ENCODE measurements at places on chromosomes 5 and 9.

GRCh38 chr9:135993409-135993742 is 32.2 kb upstream of the UBAC1 start:
- DNase-seq, result no peak

DNA sequence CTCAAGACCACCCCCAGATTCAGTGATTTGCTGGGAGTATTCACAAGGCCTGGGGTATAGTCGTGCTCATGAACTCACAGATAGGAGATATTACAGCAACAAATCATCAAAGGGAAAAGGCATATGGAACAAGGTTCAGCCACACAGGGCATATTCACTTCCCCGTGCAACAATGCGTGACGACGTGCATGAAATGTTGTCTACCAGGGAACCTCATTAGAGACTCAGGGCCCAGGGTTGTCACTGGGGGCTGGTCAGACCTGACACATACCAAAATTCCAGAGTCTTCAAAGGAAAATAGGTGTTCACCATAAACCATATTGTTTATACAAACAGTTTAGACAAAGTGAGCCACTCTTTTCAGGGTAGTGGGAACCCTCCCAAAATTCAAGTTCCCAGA is 212.4 kb downstream of the RFK start:
- DNase-seq, result no peak

DNA sequence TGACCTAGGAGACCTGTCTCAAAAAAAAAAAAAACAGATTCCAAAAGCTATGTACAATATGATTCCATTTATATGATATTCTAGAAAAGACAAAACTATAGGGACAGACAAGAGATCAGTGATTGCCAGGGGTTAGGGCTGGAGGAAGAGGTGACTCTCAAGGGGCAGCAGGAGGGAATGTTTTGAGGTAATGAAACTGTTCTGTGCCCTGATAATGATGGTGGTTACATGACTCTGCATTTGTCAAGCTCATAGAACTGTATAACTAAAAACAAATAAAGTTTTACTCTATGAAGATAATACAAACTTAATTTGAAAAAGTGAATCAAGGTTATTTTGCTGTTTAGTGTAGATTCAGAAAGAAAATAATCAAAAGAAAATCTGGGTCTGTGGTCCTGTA is 125.3 kb upstream of the IQGAP2 start:
- no peak for DNase-seq

GRCh38 chr5:77355080-77355479 is 137.0 kb downstream of the WDR41 start:
- DNase-seq, result no peak

GRCh38 chr5:117743337-117743736 is 1168.7 kb upstream of the SEMA6A start:
- DNase-seq, result no peak

DNA sequence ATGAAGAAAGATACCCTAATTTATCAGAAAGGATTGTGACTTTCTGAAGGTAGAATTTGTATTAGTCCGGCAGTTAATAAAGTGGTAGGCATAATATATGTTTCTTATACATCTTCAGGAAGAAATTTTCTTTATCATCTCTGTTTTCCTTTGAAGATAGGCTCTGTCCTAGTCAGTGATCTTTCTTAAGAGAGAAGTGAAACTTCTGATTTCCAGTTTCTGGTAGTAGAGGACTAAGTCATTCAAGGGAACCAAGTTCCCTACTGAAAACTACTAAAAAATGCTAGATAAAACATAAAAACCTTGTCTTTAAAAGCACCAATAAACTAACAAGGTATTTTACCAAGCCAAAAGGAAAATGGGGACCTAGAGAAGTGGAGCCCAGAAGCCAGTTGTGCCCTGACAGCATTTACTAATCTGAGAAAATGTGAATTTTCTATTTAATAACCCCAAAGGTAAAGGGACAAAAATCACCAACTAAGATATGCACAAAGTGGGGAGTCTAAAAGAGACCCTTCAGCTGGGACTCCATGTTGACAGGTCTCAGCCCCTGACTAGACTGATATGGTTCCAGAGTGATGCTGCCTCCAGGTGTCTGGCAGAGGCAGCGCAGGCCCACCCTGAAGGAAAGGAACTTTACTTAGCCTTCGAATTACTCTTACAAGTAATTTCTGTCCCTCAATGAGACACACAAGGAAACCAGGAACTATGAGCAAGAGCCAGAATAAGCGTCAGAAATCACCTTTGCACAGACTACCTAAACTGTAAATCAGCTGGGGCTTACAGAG is 72.7 kb downstream of the FAM78A start:
- no peak for DNase-seq

GRCh38 chr9:128877852-128878251 is 3.9 kb downstream of the KYAT1 start:
- DNase-seq, result no peak

- no peak for DNase-seq
Measured at GRCh38 chr9:123319541-123320339, 36.3 kb upstream of the CRB2 start.

GRCh38 chr9:29336281-29336680 is 1763.0 kb upstream of the C9orf72 start:
- DNase-seq, result no peak

DNA sequence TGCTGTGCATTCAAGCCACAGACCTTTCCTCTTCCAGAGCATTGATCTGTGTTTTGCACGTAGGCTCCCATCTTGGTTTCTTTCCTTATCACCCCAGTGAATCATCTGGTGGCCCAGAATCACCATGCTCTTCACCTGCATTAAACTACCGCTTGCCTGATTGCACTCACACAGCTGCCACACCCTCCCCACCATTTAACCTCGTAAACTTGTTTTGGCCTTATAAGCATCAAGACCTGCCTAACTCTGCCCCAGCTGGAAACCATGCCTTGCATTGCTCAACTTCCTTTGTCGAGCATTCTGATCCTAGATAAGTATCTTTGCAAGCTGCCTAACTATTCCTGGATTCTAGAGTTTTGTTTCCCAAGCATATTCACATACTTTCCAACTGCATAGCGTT is 369.6 kb upstream of the SEMA6A start:
- no peak for DNase-seq

- DNase-seq, result no peak
Measured at GRCh38 chr5:74534397-74535129, 106.0 kb downstream of the ENC1 start.

DNA sequence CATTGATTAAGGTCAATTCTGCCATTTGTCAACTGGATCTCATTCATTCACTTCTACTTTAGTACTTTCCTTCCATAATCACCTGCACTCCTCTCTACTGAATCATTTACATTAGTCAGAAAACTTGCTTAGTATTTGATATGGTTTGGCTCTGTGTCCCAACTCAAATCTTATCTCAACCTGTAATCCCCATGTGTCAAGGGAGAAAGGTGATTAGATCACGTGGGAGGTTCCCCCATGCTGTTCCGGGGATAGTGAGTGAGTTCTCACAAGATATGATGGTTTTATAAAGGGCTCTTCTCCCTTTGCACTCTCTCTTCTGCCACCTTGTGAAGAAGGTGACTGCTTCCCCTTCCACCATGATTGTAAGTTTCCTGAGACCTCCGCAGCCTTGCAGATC is 23.7 kb upstream of the UGCG start:
- DNase-seq, result no peak

GRCh38 chr5:18745988-18746615 is 1111.8 kb downstream of the TAF11L14 start:
- no peak for DNase-seq

DNA sequence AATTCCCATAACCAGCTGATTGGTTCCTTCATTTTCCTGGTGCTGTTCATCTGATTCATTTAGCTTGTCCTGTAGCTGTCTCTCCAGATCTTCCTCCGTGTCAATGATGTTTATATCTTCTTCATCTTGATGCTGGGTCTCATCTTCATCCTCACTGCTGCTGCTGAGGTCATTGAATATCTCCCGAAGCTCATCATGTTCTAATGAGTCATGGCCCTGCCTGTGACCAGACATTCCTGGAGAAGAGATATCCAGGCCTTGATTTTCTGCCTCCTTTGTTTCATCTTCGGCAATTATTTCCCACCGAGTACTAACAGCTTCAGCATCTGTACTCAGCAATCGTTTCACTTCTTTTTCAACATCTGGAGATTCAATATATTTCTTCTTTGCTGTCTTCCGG is 1.4 kb downstream of the TAF7 start:
- DNase-seq, result no peak

DNA sequence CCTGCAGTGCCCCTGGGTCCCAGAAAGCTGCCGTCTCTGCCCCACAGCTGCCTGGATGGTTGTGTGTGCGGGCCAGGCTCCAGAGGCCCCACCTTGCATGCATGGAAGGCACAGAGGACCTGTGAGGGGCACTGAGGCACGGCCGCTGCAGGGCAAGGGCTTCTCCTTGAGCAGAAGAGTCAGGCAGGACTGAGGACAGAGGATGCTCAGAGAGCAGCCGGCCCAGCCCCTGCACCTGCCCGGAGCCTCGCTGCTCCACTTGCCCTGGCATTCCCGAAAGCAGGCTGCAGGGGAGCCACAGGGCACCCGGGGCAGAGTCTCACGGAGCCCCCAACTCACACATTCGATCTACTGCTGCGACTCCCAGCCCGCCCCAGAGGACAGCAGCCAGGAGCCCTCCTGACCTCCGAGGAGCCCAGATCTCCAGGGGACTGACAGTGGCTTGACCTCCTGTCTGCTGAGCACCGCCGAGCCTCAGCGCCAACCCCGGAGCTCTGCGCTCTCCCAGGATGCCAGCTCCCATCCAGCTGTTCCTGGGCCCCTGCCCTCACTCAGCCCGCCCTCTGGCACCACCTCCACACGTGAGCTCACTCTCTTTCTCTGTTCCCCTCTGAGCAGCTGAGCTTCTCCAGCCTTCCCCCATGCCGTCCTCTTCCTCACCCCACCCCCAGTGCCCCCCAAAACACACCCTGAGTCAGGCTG is 95.0 kb downstream of the KCNT1 start:
- no peak for DNase-seq

DNA sequence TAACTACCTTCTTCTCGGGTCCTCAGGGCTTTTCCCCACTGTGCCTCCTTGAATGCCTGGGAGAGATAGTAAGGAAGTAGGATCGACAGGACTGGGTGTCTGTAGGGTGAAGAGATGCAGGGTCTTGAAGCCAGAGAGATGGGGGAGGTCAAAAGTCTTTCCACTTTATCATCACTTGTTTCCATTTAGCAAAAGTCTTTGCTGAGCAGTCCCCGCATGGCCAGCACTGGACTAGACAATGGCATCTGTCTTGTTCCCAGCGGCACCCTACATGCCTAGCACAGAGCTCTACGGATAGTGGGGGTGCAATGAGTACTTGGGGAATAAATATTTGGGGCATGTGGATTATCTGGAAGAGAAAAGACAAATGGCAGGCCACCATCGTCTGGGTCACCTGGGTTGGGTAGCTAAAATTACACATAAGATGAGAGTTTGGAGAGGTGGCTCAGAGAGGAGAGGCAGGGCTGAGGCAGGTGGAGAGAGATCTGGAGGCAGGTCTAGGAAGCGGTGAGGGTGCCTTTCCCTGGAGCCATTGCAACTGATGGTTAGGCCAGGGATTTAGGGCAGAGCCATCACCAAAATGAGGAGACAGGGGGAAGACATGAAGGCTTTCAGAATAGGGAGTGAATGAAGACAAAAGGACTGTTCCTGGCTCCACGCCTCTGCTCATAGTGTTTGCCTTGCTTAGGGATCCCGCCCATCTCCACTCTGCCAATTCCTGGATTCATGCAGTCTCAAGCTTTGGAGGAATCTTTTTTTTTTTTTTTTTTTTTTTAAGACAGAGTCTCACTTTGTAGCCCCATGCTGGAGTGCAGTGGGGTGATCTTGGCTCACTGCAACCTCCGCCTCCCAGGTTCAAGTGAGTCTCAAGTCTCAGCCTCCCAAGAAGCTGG is 250.8 kb upstream of the KLF4 start:
- no peak for DNase-seq

DNA sequence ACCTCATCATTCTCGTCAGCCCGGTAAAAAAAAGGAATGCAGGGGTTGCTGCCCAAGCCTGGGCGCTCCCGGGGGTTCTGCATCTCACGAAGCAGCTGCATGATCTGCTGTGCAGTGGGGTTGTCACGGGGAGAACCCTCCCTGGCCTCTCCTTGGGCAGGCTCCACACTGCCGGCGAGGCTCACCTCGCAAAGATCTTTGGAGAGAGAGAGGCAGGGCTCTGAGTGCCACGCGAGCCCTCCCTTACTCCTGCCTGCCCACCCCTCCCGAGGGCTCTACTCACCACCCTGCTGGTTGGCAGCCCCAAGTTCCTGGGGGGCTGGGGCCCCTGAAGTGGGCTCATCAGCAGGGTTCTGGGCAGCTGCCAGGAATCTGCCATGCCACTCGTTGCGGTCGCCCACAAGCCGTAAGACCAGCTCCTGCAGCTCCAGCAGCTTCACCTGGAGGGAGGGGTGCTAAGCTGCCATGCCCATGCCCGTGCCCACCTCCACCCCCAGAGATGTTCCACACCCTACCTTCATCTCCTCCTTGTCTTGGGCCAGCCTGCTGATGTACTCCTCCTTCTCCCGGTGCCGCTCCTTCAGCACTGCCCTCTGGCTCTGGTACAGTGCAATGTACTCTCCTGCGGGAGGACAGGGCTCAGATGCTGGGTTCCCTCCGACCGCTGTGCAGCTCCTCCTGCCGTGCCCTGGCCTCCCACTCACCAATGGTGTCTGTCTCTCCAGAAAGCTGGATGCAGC is 18.6 kb downstream of the GOLGA2 start:
- no peak for DNase-seq

DNA sequence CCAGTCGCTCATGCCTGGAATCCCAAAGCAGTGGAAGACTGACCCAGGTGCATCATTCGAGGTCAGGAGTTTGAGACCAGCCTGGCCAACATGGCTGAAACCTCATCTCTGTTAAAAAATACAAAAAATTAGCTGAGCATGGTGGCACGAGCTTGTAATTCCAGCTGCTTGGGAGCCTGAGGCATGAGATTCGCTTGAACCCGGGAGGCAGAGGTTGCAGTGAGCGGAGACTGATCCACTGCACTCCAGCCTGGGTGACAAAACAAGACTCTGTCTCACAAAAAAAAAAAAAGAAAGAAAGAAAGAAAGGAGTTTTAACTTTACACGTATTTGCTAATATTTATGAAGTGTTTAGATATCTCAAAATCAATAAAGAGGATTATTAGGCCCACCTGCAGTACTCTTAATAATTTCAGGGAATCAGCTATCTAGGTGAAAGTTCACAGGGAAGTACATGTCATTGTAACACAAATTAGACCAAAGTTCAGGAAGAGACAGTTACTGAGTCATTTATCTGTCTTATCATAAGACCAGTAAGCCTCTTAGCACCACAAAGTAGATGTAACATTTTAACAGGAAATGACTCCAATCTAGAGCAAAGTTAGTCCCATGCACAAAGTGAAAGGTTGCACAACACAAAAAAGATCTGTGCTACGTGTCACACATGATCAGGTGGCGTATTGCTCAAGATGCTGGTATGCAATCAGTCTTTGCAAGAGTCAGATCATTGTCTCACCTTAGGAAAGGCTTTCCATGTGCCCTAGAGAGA is 34.1 kb upstream of the PLIN2 start:
- no peak for DNase-seq

Data from stimulated activated CD8-positive, alpha-beta memory T cell treated with anti-CD3 and anti-CD28 coated beads, Interleukin-7, amount 100 ng/mL, for 1 hour (primary cell).